Muscle of arm (tissue), 14 donors: ENCODE measurements at places on chromosomes 5 and 9. TPM values are rescaled to one million over a fixed set of nuclear protein-coding genes. Genes with fewer than 3 reads are reported as not detected.

ANKH gene
- 14.1 TPM for polyA plus RNA-seq

DNA sequence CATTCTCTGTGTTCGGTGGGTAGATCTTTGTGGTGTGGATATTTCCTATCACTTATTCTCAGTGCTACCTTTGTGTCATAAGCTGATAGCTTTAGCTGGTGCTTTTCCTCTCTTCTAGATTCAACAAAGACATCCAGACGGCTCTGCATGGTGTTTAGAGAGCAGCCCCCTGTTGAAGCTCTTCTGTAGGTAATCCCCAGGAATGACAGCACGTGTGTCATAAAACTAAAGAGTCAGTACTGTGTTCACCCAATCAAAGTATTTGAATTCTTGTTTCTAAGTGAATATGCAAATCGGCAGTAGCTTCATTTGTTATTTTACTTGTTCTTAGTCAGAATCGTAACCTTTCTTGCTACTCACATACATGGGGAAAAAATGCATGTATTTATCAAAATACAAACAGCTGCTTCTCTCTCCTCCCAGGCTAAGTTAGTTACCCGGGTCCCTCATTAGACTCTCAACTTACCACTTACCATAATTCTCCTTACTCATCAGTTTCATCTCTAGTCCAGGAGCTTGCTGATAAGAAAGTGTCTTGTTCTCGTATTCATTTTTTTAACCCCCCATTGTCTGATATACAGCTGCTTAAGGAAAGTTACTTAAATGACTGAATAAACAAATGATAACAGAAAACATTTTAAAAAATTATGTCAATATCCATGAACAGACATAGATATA is 1696.0 kb upstream of the WWC1 start:
- DNase-seq = no peak

- DNase-seq = no peak
Measured at GRCh38 chr5:160837749-160838593, 14.0 kb downstream of the ATP10B start.

SLC6A3 gene
- not detected for polyA plus RNA-seq

- DNase-seq = peak; percentile 45
Measured at GRCh38 chr5:141681695-141682641, at the start of gene ARAP3. Gene ARAP3, minus strand, starts transcription at chr5:141682230. Its CDS starts 1,744 bp downstream, at chr5:141680486.

ARL10 gene
- polyA plus RNA-seq = 13.5 TPM

- DNase-seq = no peak
Measured at GRCh38 chr5:124645396-124645795, 101.0 kb downstream of the ZNF608 start.

DNA sequence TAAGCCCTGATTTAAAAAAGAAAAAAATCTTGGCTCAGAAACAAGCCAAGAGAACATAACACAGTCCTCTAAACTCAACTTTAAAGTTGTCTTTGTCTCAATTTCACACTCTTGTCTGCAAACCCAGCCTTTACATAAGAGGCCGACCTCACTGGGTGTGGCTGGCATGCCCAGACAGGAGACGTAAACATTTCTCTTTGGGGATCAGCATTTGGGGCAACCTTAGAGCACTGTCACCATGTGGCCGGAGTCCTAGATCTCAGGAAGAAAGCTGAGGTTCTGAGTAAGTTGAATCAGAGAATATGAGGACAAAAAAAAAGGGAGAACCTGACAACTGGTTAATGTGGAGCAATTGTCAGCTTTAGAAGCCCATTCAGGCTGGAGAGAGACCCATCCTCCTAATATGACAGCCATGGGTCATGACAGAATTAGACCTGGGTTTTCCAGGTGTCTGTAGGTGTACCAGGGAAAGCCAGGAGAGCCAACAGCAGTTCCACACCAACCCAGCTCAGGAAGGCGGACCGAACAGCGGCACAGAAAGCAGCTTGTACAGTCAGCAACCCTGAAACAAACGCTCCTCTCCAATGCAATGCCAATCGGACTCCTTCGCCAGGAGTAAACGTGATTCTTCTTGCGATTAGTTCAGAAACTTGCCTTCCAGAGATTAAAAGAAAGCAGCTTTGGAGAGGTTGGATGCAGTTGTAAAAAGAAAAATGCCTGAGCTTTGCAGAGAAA is 97.9 kb upstream of the MAP3K1 start:
- DNase-seq = no peak

GRCh38 chr5:111173476-111173875 is 50.7 kb upstream of the CAMK4 start:
- DNase-seq = no peak

- DNase-seq = no peak
Measured at GRCh38 chr5:66849803-66850202, 253.6 kb downstream of the MAST4 start.

- no peak for DNase-seq
Measured at GRCh38 chr9:16425562-16426231, 444.8 kb downstream of the BNC2 start.

IGFBPL1 gene
- 1.0 TPM for polyA plus RNA-seq

GRCh38 chr9:135616619-135617537 is 22.5 kb downstream of the GLT6D1 start:
- DNase-seq = no peak

TRIM36 gene
- polyA plus RNA-seq = 4.7 TPM

DNA sequence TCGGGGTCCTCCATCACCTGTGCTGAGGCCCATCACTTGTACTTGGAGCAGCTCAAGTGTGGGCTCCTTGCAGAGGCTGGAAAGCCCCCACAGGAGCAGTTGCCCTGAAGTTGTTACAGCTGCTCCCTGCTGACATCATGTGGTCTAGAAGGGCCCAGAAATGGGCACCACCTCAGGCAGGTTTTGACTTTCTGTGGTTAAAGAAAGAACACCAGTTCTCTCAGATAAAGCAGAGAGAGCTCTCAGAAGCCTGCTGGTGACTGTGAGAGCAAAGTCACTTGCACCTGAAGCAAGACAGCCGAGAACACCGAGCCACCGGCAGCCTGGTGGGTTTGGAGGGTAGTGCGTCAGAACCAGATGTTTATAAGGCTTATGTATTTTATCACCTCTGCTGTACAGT is 70.4 kb downstream of the MVB12B start:
- no peak for DNase-seq

DNA sequence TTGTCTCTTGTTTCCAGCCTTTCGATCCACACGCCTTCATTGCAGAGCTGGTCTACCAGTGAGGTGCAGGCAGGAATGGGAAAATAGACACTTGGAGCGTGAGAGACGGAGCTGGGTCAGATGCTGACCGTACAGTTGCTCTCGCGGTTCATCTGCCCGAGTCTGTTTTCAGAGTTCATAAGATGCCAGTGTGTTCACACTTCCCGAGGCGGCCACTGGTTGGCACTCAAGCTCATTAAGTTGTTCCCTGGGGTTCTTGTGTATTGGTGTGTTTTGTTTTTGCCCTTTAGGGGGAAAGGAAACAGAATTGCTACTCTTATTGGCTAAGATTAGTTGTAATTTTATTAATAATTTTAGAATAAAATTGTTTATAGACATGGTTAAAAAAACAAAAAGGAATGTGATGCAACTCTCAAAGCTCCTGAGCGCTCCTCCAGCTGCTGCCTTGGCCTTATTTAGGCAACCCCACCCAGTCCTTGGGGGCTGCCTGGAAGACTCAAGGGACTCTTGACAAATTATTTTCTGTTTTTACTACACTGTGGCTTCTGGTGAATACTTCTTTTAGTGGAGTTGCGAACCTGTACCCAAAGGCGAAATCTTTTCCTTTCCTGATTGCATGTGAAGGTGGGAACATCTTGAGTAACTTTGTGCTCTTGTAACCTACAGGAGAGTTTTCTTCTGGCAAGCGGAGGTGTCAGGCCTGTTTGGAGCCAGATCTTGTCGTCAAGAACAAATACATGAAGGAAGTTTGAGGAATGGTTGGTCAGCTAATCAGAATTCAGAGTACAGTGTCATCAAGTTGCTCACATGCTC is 146.1 kb downstream of the MAST4 start:
- DNase-seq = no peak

- no peak for DNase-seq
Measured at GRCh38 chr5:76604838-76605237, 18.4 kb downstream of the F2RL2 start.

DNA sequence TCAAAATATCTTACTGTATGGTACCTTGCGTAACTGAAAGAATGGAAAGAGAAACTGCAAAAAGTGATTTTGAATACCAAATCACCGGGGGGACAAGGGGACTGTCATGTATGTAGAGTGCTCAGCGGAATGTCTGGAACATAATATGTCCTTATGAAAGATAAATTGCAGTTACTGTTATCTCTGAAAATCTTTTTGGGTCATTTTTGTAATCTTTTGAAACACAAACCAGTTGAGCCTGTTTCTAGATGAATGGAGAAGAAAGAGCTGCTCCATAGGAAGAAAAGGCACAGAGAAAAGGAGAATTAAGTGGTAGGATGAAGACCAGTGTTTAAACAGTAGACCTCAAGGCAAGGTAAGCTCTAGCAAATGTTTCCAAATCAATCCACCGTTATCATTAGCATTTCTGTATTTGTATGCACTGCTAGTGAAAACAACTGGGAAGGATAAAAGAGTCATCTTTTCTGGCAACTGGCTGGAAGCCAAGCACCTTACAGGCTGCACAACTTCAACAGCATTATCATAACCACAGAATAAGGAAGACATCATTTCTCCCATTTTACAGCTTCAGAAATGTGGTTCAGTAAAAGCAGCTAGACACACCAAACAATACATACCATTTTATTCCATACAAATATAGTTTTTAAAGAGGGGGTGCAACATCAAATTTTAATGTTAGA is 158.5 kb downstream of the TRPM3 start:
- DNase-seq = no peak

GRCh38 chr5:124824637-124825158 is 78.3 kb upstream of the ZNF608 start:
- no peak for DNase-seq

- no peak for DNase-seq
Measured at GRCh38 chr5:57302164-57302563, 128.3 kb downstream of the GPBP1 start.

DNA sequence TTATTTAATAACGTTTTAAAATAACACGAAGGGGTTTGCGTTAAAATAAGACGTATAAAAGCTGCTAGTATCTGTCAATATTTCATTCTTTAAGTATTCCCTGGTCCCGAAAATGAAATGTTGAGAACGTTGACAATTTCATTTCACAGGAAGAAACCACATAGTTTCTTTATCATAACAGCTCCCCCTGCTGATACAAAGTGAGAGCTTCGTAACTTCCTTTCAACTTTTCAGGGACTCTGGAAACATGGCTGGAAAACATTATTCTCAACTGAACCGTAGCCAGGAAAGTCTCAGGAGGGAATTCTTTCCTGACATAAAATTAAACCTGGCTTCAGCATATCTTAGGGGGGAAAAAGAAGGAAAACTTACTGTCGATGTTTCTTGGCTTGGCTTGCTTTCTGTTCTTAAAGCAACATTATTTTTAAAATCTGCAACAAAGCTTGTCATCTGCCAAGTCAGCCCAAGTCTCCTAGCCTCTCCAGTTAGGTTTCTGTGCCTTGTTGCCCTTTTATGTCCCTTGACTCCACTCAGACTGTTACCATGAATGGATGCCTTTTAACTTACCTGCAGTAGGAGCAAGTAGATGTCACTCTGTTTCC is 122.9 kb upstream of the DAB2 start:
- DNase-seq = peak; percentile 97

DNA sequence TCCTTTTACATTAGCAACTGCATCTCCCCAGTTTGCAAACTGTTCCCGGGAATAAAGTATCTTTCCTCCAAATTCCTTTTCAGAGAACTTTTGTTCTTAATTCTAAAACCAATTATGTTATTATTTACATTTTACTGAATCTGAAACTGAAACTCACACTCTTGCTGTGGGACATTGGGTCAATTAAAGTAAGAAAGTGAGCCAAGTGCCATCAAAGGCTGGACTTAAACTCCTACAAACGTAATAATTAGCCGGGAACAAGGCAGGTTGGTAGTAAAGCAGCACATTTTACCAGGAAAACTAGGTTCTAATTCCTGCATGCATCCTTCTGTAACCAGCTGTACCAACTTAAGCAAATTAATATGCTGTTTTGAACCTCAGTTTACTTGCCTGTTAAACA is 328.2 kb upstream of the ZNF462 start:
- no peak for DNase-seq

- no peak for DNase-seq
Measured at GRCh38 chr9:70534471-70534870, 120.0 kb upstream of the KLF9 start.

- no peak for DNase-seq
Measured at GRCh38 chr9:27165670-27166069, 56.6 kb downstream of the TEK start.

SGCD gene
- polyA plus RNA-seq = 107 TPM

STC2 gene
- polyA plus RNA-seq = 15.1 TPM

GRCh38 chr9:34615132-34615531 is 3.2 kb upstream of the RPP25L start:
- no peak for DNase-seq

SPINK5 gene
- 1.6 TPM for polyA plus RNA-seq

- DNase-seq = no peak
Measured at GRCh38 chr5:150154618-150155128, 972 bp downstream of the PDGFRB start.

DNA sequence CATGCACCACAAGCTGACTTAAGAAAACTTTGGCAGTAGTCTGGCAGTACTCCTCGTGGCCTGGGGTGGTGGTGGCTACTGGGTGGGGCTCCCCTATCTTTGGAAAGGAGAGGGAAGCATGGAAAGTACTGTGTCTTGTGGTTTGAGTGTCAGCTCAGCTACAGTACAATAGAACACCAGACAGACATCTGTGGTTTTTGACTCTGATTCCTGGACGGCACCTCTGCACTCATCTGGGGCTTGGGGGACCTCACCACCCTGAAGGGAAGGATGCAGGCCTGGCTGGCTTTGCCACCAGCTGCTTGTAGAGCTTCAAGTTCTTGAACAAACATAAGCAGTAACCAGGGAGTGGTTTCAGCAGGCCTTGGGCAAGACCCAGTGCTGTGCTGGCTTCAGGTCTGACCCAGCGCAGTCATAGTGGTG is 40.6 kb downstream of the TNFSF8 start:
- no peak for DNase-seq

DNA sequence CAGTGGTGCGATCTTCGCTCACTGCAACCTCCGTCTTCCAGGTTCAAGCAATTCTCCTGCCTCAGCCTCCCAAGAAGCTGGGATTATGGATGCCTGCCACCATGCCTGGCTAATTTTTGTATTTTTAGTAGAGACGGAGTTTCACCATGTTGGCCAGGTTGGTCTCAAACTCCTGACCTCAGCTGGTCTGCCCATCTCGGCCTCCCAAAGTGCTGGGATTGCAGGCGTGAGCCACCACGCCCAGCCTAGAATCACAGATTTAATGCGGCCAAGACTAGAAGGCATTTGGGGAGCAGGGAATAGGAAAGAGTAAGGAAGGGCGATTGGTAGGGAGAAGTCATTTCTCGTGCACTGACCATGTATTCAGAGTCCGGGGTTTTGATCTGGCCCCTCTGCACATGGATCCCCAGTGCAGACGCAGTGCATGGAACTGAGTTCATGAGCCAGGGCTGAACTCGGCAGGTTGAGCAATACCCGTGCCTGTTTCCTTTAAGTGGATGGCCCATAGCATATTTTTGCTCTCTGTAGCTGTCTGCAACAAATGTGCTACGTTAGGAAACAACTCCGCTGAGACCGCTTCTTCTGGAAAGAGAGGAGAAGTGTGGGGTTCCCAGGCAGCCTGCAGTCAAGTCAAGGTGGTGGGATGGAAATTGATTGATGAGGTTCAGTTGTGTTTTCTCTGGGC is 3.4 kb upstream of the HMCN2 start:
- no peak for DNase-seq

- no peak for DNase-seq
Measured at GRCh38 chr5:37738057-37738691, 101.7 kb downstream of the GDNF start.

DRD1 gene
- polyA plus RNA-seq = 0.04 TPM
